ENCODE measurements at places on chromosomes 12 and 14. TPM values are rescaled to one million over a fixed set of nuclear protein-coding genes. Genes with fewer than 3 reads are reported as not detected.

Gene COL2A1
- not detected for polyA plus RNA-seq

Gene KRT73
- not detected for polyA plus RNA-seq

Gene IQSEC3
- 30.1 TPM for polyA plus RNA-seq

Gene CLEC2A
- polyA plus RNA-seq: not detected

Gene CD27
- polyA plus RNA-seq: 1.6 TPM

Gene HEBP1
- polyA plus RNA-seq: 20.8 TPM

Gene ESR2
- 0.09 TPM for polyA plus RNA-seq

Gene TMEM119
- not detected for polyA plus RNA-seq

Gene ART4
- polyA plus RNA-seq: not detected

Gene TAS2R9
- not detected for polyA plus RNA-seq

Gene PLD4
- polyA plus RNA-seq: not detected

Gene C14orf132
- polyA plus RNA-seq: 31.6 TPM

Gene PPP4R4
- 101 TPM for polyA plus RNA-seq
